ENCODE measurements at places on chromosomes 6 and 20.

DNA sequence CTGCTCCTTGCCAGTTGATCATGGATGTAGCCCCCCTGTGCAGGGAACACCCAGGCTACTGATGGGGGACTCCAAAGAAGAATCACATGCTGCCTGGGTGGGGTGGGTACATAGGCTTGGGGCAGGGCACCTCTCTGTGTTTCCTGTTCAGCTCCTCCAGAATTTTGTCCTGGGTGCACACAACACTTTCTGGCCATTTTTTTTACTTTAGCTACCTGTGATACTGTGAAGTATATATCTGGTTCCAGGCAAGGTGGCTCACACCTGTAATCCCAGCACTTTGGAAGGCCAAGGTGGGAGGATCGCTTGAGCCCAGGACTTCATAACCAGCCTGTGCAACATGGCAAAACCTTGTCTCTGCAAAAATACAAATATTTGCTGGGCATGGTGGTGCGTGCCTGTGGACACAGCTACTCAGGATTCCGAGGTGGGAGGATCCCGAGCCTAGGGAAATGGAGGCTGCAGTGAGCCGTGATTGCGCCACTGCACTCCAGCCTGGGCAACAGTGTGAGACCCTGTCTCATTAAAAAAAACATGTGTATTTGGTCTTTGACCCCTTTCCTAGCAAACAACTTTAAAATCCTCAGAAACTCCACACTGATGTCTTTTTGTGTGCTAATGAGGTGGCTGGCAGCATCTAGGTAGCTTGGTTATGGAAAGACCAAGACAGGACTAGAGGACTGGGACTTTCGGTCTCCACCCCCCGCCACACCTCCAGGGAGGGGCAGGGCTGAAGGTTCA lies 14.1 kb downstream of the SLC4A11 start:
- no peak for DNase-seq

- DNase-seq: no peak
Measured at GRCh38 chr6:158655569-158656450, 6.0 kb downstream of the SYTL3 start.

- DNase-seq: no peak
Measured at GRCh38 chr6:157669323-157669722, 153.7 kb upstream of the SNX9 start.

- DNase-seq: no peak
Measured at GRCh38 chr20:18541741-18542140, 25.5 kb upstream of the SMIM26 start.

- DNase-seq: no peak
Measured at GRCh38 chr20:49245921-49246740, 26.9 kb downstream of the DDX27 start.
